ENCODE measurements at places on chromosomes 4 and X.

GRCh38 chr4:161604516-161605300, 559.1 kb downstream of the FSTL5 start:
- no peak for DNase-seq

- no peak for DNase-seq
These were observed 28.9 kb downstream of the SPANXD start for GRCh38 chrX:141669689-141670088.

- DNase-seq: no peak
These were observed 115.0 kb downstream of the AGTR2 start for GRCh38 chrX:116285501-116285900.

GRCh38 chr4:161829591-161829990, 334.2 kb downstream of the FSTL5 start:
- DNase-seq: no peak

GRCh38 chr4:30314001-30314400, 406.2 kb upstream of the PCDH7 start:
- DNase-seq: no peak

Measured in pulmonary artery endothelial cell (primary cell).